Lower leg skin (tissue), 4 donors: ENCODE measurements at places on chromosomes 2 and 18.
A peak's percentile ranks its signal among the peaks of the same experiment; 100 is the strongest.

GRCh38 chr2:174148833-174149232 is 99.5 kb downstream of the OLA1 start:
- no peak for DNase-seq

DNA sequence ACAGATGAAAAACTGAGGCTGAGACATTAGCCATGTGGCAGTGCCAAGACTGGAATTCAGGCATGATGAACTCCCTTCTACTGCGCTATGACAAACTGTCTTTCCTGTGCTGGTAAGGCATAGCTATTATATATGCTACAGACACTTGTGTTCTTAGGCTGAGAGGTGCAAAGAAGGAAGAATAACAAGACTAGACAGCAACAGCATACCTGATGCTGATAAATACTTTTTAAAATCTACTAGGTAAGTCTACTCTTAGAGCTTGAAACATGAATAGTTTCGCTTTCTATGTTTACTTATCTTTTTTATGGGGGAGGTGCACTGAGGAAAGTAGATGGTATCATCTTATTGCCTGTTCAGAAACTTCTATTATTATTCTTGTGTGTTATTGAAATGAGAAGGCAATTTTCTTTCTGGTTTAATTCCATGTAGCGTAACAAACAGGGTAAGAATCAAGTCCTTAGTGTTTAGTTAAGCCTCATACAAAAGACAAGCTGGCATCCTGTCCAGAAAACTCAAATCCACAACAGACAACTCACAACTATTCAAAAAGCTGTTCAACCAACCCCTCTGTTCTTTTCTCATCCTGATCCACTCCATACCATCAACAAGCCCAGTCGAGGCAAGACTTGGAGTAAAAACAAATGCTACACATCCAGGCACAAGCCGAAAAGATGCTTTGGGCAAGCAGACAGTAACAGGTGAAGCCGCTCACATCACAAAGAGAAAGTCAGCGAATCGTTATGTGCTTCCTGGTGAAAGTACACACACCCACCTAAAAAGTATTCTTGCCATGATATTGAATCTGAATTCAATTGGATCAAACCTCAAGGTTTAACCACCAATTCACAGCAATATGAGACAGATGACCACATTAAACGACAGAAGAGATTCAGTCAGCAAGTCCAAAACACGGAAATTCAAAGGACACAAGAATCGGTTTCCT is 1.5 kb downstream of the TTC32 start:
- DNase-seq: no peak

GRCh38 chr2:227724394-227725039 is at the start of gene SCYGR6:
Gene SCYGR6, minus strand, starts transcription at chr2:227724757. Its CDS starts 0 bp downstream, at chr2:227724757.
- DNase-seq: no peak

DNA sequence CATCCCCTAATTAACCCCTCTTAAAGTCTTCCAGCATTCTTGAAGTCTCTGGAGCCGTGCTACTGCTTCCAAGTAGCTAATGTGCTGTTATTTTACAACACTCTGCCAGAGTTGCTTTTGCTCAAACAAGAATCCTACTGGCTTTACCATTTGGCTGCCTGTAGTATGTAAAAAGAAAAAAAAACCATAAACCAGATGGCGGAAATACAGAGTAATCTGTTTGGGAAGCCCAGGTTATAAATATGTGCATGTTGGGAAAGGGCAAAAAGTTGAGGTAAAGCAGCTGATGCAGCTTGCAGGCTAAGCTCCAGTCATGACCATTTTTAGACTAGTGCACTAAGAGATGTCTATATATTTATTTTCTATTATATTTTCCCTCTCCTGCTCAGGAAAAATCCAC is 313.2 kb upstream of the ETAA1 start:
- DNase-seq: no peak

GRCh38 chr18:73168236-73168635 is 300.4 kb upstream of the NETO1 start:
- DNase-seq: no peak

- no peak for DNase-seq
These were observed 26.1 kb downstream of the ITSN2 start for GRCh38 chr2:24334245-24334633.

DNA sequence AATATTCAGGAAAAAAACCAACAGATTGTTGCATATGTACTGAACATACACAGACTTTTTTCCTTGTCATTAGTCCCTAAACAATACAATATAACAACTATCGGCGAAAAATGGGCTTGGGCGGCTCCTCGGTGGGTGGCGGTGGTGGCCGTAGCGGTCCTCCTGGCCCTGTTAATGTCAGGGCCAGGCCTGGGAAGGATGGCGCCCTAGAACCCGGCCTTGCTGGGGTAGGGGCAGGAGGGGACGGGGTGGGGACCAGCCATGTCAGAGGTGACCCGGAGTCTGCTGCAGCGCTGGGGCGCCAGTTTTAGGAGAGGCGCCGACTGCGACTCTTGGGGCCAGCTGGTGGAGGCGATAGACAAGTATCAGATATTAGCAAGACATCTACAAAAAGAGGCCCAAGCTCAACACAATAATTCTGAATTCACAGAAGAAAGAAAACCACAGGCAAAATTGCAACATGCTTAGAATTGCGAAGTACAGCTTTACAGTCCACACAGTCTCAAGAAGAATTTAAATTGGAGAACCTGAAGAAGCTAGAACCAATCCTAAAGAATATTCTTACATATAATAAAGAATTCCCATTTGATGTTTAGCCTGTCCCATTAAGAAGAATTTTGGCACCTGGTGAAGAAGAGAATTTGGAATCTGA is 36.5 kb downstream of the ROCK2 start:
- no peak for DNase-seq

DNA sequence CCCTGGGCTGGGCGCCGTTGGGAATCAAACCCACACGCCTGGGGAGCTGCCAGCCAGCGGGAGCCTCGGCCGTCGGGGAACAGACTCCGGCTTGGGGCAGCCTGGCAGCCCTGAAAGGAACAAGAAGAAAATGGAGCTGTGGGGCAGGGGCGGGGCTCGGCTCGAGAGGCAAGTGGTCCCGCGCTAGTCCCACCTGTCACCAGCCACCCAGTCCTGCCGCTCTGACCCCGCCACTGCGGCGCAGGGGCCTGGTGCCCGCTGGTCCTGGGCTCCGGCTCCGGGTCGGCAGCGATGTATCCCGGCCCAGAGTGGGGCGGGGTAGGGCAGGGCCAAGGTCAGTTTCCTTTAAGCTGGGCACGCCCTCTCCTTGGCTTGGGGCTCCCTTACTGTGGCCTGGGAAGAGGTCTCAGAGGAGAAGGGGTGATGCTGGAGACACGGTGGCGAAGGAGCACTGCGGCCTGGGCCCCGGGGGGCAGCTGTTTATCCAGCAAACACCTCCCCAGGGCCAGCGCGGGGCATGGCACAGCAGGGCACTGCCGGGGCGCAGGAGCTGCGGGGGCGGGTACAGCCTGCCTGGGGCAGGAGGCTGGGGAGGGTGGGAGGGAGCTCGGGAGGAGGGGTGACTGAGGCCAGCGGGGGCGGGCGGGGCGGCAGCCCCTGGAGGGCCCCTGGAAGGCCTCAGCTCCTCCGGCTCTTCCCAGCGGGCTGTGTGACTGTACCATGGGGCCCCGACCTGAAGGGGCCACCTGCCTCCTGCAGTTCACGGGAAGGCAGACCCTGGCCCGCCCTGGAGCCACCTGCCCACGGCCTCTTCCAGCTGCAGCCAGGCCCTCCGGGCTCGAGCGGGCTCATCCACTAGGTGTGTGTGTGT is 15.6 kb downstream of the ODC1 start:
- DNase-seq: no peak

GRCh38 chr2:31828891-31829290 is 181.9 kb downstream of the MEMO1 start:
- DNase-seq: no peak

DNA sequence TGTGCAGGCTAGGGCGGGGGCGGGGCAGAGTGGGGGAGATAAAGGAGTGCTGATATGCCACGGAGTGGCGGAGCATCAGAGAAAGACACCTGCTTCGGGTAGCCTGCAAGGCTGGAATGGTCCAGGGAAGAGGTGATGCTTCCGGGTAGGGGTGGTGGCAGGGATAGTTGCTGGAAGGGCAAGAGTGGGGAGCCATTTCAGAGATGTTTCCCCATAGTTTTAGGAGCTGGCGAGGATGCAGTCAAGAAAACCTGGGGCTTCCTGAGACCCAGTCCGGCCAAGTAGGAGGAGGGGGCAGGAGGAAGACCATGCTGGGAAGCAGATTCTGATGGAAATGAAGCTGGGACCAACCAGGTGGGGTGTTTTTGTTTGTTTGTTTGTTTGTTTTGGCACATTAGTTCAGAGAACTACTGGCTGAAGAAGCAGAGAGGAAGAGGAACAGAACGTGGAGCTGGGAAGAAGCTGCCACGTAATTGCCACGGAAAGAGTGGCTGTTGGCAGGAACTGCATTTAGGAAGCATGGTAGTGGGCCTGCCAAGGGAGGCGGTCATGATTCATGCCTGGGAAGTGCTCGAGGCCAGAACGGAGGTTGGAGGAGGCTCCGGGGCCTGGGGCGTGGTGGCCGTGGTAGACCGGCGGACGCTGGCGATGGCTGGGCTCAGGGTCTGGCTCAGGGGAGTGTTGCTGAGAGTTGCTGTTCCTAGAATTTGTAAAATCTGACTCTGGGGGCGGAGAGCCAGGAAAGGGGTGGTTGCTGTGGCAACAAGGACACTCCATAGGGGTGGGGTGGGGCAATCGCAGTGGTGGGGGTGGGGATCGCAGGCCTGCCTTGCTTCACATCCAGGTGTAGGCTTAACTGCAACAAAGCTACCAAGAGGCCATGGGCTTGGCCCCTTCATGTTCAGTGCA is 8.6 kb upstream of the INPP5D start:
- DNase-seq: peak; percentile 92

DNA sequence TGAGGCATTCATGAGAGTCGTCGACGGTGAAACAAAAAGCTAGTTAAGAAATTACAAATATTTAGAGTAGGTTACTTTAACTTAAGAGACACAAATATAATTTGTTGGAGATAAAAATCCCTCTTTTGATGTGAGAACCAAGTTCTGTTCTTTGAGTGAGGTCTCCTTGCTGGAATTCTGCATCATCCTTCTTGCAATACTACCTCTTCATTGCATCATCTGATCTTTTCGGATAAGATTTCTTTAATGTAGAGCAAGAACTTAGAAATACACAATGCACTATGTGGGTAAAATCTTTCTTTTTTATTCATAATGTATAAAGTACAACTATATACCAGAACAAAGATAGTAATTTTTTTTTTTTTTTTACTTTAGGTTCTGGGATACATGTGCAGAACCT is 118.4 kb downstream of the ARL4C start:
- no peak for DNase-seq

GRCh38 chr2:14292964-14293363 is 339.6 kb upstream of the LRATD1 start:
- no peak for DNase-seq

- peak; percentile 34 for DNase-seq
These were observed 31.0 kb downstream of the RNF125 start for GRCh38 chr18:32049393-32050171.

DNA sequence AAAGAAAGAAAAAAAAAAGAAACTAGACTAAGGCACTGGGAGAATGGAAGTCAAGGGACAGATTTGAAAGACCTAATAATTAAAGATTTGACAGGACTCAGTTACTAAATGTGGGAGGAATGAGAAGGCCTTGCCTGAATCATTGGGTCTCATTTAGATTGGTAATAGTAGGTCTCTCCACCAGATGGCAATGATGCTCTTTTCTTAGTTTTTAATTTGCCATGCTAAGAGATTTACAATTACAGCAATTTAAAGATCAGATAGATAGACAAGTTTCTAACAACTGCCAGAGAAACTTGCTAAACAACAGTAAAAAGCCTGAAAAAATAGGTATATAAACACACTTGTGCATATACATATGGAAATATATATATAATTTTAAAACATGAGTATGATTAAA is 153.0 kb downstream of the TMEM247 start:
- no peak for DNase-seq

DNA sequence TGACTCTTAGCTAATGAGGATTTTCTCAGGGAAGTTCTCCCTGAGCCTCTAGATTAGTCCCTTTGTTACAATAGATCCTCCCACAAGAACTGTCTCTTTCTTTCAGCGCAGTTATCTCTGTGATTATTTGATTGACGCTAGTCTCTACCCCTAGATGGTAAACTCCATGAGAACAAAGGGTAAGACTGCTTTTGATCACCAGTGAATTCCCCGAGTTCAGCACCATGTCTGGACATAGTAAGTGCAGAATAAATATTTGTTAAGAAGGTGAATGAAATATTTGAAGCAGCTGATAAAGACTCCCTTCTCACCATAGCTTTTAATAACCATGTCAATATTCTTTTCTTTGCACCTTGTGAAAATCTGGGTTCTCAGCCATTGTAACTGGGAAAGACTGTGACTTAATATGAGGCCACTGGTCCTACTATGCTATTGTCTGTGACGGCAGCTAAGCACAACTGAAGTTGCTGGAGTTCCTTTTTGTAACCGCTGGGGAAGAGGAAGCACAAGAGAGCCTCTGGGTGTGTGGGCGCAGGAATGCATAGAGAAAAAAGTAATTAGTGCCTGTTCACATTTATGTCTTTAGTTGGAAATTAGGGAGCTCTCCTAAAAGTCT is 214.7 kb downstream of the TGIF1 start:
- no peak for DNase-seq

- DNase-seq: no peak
These were observed 57.9 kb upstream of the GLI2 start for GRCh38 chr2:120677696-120678247.
